ENCODE measurements at places on chromosomes 7 and 10.
A peak's percentile ranks its signal among the peaks of the same experiment; 100 is the strongest.

DNA sequence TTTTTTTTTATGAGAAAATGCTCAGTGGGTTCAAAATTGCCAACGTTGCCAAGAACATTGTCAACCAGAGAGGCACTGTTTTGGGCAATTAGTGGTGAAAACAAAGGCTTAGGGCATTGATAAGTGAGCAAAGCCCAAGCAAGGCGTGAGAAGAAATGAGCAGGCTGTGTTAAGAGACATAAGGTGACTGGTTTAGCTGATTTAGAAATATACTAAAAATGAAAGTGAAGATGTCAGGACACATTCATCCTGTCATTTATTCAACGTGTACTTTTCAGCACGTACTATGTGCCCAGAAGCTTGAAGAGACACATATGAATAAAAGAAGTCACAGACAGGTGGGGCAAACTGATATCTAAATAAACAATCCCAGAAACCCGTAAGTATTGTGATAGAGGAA is 31.8 kb downstream of the AOAH start:
- no peak for DNase-seq

- DNase-seq = no peak
These were observed 170.6 kb upstream of the GRB10 start for GRCh38 chr7:50953303-50953702.

DNA sequence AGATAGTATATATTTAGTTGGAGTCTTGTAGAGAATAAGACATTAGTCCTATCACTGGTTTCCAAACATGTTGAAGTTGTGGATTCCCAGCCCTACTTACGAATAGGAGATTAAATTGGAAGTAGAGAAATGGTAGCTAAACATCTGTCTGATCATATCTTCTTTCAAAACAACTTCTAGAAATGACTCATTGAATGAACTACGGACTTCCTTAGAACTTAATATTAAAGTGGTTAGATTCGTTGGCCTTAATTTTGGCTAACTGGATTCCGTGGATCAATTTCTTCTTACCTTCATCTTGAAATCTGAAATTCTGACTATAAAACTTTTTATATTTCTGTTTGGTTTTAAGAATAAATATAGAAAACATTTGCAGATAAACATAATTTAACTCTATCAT is 3.4 kb downstream of the PHF14 start:
- DNase-seq = no peak

DNA sequence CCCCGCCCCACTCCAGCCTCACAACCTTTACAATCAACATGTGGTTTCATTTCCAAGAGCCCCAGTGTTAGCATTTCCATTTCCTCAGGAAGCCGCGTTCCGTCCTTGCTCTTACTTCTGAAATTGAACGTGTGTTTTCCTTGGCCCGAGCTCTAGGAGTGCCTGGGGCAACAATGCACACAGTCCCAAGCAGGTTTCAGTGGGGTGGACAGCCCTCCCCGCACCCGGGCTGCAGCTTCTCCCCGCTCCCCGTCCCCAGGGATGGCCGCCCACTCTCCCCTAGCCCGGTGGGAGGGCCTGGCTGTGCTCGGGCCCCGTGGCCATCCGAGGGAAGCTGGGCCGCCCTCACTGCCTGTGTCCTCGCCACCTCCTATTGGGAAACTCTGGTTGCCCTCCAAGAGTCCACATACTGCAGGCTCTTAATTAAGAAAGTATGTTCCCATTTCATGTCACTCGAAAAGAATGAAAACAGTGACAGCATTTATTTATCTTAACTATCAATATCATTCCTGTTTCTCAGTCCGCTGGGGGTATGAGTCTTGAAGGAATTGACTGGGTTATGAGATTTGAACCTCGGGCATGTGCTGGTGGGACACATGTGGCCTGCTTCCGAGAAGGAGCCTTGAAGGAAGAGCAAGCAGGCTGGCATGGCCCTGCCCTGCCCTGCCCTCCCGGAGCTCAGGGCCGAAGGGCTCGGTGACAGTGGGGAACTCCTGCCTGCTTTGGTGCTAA is 163.8 kb downstream of the GRK5 start:
- no peak for DNase-seq

GRCh38 chr10:19097151-19097550 is 48.5 kb downstream of the MALRD1 start:
- DNase-seq = no peak

- DNase-seq = no peak
These were observed 168.6 kb upstream of the SHH start for GRCh38 chr7:155980841-155981240.

DNA sequence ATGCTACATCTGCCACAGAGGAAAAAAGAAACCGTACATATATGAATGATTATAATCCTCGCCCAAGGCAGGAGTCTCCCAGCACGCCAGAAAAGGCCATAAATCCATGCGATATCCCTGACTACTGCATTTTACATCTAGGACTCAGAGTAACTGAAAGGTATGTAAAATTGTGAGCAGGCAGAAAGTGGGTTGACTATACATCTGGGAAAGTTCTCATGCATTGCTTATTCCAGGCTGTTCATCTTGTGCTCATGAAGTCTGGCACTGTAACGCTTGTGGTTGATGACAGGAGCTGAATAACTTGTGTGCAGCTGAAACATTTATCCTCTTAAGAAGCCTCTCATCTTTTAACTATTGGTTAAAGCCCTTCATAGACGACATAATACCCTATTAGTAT is 193.4 kb upstream of the STEAP4 start:
- DNase-seq = no peak

DNA sequence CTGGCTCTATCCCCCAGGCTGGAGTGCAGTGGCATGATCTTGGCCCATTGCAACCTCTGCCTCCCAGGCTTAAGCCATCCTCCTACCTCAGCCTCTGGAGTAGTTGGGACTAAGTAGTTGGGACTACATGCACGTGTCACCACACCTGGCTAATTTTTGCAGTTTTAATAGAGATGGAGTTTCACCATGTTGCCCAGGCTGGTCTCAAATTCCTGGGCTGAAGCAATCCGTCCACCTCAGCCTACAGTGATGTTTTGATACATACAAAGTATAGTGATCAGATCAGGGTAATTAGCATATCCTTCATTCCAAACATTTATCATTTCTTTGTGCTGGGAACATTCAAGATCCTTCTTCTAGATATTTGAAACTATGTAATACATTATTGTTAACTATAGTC is 22.5 kb upstream of the TNKS2 start:
- DNase-seq = no peak

DNA sequence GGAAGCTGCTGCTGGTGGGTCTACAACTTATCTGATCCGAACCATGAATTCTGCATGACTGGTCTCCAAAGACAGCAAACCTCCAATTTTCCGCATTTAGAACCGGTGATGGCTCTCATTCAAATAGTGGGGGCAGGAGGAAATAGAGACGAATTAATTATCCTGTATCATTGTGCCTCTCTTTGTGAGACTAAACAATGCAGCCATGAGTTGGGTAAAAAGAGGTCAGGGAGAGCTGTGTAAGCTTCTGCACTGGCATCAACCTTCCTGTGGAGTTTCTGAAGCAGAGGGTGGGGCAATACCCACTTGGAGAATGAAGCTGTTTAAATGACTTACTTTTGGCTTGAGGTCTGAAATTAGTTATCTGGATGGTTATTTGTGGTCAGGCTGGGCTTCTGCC is 266.4 kb downstream of the SORCS3 start:
- DNase-seq = no peak

- no peak for DNase-seq
These were observed 19.1 kb downstream of the DNAJB12 start for GRCh38 chr10:72335394-72336258.

DNA sequence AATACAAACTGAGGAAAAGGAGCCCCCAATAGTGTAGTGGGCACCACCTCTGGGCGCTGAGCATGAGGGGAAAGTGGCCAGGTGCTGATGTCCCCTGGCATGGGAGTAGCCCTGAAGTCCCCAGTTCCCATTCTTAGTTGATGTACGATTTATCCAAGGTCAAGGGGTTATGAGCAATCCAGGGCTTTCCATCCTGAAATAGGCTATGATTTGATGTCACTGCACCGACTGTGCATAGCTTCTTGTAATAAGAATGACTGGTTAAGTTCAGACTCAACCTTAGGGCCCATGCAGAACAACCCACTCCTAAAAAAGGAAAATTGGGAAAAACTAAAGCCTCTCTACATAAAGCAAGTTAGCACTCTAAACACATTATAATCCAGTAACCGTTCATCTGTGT is 4.4 kb downstream of the FRAT1 start:
- DNase-seq = no peak

DNA sequence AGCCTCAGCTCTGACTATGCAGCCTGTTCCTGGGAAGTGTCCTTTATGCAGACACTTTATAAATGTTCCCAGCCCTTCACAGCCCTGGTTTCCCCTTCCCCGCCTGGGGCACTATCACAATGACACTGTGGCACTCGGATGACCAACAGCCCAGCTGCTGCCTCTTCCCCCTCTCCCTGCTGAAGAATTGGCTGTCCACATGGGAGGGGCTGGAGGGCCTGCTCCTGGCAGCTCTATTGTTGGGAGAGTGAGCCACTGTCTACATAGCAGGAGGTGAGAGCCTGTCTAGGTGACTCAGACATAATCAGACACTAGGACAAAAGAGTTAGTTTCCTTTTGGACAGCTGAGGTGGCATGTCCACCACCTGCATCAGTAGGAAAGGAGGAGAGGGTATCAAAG is 437.5 kb downstream of the PLXNA4 start:
- DNase-seq = no peak

DNA sequence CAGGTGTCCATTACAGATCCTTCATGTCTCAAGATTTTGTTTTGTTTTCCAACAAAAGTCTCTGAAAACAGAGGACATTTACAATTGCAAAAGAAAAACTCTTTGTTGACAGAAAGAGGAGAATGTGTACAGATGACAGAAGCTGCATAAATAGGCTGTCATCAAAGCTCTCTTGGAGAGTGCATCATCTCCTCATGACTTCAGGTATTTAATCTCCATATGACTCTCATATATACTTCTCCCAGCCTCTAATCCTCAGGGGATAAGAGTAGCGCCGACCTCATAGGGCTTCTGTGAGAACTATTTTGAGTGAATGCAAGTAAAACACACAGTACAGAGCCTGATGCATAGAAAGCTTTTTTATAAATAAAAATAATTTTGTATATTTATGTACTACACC is 48.1 kb upstream of the SEPTIN7 start:
- no peak for DNase-seq

- no peak for DNase-seq
These were observed 190.9 kb downstream of the VTI1A start for GRCh38 chr10:112637901-112638300.

DNA sequence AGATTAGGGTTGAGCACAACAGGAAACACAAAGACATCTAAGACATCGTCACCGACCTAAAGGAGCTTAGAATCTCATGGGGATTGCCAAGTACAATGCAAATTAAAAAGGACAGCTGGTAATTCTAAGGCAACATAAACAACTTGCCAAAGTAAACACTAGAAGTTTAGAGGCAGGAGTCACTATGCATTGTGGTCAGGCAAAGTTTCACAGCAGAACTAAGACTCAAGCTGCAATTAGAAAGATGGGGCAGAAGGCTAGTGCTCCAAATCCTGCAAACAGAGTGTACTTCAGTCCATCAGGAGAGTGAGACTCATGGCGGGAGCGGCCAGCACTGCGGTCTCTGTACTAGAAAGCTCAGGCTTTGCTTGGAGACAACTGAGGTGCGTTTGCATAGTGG is 52.7 kb downstream of the HIPK2 start:
- DNase-seq = no peak

DNA sequence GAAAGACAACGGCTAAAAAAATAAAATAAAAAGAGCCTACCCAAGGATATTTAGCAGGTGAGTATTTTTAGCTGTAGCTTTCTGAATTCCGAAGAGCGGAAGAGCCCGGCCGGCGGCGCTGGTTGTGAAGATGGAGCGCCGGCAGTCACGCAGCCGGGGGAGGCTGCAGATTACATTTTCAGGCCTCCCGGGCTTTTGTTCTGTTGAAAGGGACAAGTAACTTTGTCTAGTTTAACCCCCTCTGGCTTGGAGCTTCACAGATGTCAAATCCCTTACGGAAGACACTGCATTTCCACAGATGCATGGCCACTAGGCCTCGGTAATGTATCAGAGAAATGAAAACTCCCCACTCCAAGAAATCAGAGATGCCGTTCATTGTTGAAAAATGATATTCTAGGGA is 497.6 kb upstream of the MKI67 start:
- no peak for DNase-seq

GRCh38 chr7:120700796-120701195 is 157.1 kb downstream of the TSPAN12 start:
- no peak for DNase-seq

- DNase-seq = no peak
These were observed 189.6 kb downstream of the CTTNBP2 start for GRCh38 chr7:117683430-117684175.

DNA sequence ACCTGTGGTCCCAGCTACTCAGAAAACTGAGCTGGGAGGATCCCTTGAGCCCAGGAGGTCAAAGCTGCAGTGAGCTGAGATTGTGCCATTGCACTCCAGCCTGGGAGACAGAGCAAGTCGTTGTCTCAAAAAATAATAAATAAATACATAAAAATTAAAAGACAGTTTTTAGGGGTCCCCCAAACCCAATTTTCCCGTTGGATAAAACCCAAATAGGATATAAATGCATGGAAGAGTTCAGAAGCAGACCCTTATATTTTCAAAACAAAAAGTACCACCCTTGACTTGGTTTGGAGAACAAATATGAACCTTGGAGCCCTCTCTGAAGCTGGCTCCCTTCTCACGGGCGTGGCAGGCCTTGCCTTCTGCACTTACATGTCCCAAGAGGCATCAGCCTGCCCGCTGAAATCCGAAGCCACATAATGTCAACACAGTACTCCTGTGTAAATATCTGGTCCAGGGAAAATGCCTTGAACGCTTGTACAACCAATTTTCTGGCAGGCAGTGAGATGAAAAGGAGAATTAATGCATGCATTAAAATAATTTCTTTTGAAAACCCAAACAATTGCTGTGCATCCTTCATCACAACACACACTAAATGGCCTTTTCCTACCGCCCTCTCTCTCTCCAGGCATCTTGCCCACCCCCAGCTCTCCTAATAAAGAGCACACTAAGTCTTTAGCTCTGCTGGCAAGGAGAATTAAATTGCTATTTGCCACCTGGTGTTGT is 46.4 kb upstream of the PARD3 start:
- no peak for DNase-seq

- DNase-seq = no peak
These were observed 27.8 kb upstream of the WDFY4 start for GRCh38 chr10:48656914-48657305.

DNA sequence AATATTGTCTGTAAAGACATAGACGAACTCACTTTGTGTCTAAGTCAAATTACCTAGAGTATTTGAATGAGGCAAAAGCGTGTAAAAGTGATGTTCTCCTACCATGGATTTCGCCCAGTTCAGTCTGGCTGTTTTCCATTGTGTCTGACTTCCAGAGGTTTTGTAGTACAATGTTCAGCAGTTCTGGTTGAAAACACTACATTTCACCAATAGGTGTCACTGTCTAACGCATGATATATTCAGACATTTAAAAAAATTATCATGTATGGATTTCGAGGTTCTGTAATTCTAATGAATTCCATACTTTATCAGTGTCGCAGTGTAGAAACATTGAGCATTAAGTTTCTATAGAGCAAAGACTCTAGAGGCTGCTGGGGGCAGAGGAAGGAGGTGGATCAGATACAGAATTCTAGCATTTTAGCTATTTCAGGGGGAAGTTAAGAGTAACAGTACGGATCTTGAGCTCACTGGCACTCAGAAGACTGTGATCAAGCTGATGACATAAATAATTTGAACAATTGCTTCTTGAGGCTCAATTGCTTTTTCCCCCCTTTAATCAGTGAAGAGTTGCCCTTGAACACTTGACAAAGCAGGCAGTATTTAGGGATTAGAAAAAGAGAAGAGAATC is 196.9 kb upstream of the RHOBTB1 start:
- DNase-seq = peak; percentile 31
